Right ventricle myocardium inferior (tissue), 1 donor: ENCODE measurements at places on chromosomes 7 and 10. TPM values are rescaled to one million over a fixed set of nuclear protein-coding genes. Genes with fewer than 3 reads are reported as not detected.

Gene RAMP3
- total RNA-seq: 33.8 TPM

Gene PALD1
- 5.1 TPM for total RNA-seq

Gene ABLIM1
- 730 TPM for total RNA-seq

Gene TMEM178B
- 31.7 TPM for total RNA-seq

Gene AASS
- 19.2 TPM for total RNA-seq

Gene FBH1
- 78.1 TPM for total RNA-seq

Gene GJC3
- 0.30 TPM for total RNA-seq

Gene FFAR4
- total RNA-seq: 0.24 TPM

Gene STEAP2
- total RNA-seq: 10.8 TPM

Gene FAM25G
- not detected for total RNA-seq

Gene OPALIN
- not detected for total RNA-seq

Gene SVOPL
- total RNA-seq: not detected

Gene PIK3CG
- 2.5 TPM for total RNA-seq

Gene NPS
- total RNA-seq: not detected

Gene RNF32
- total RNA-seq: 0.30 TPM

Gene LSM5
- 39.2 TPM for total RNA-seq

Gene CLEC2L
- not detected for total RNA-seq

Gene HMX2
- not detected for total RNA-seq

Gene AP1S1
- total RNA-seq: 12.8 TPM

Gene TMEM130
- not detected for total RNA-seq

Gene SLC39A12
- total RNA-seq: not detected

Gene SLC13A1
- not detected for total RNA-seq

Gene MAGI2
- total RNA-seq: 3.1 TPM

Gene LLCFC1
- not detected for total RNA-seq

Gene HABP2
- total RNA-seq: not detected

Gene ZNF853
- total RNA-seq: 10.3 TPM

Gene SH2B2
- total RNA-seq: 1.2 TPM

Gene ACTL6B
- not detected for total RNA-seq

Gene OR2A12
- not detected for total RNA-seq

Gene PTPRZ1
- total RNA-seq: 0.41 TPM

Gene EBF3
- total RNA-seq: 7.9 TPM

Gene SDK1
- total RNA-seq: 2.3 TPM

Gene CYREN
- total RNA-seq: 22.5 TPM

Gene CFAP69
- 1.6 TPM for total RNA-seq

Gene EEPD1
- 11.5 TPM for total RNA-seq

Gene CPN1
- total RNA-seq: not detected

Gene RBP4
- 12.8 TPM for total RNA-seq

Gene TFEC
- total RNA-seq: 1.6 TPM

Gene DKK1
- total RNA-seq: not detected

Gene GDF2
- not detected for total RNA-seq

Gene NOS3
- total RNA-seq: 19.4 TPM

Gene MOGAT3
- not detected for total RNA-seq

Gene GARIN1A
- 1.8 TPM for total RNA-seq

Gene CYP2E1
- 0.89 TPM for total RNA-seq

Gene APBB1IP
- total RNA-seq: 4.8 TPM

Gene PRKG1
- 28.1 TPM for total RNA-seq

Gene KCNH2
- total RNA-seq: 97.3 TPM
